ENCODE measurements at places on chromosomes 16 and 17.
A peak's percentile ranks its signal among the peaks of the same experiment; 100 is the strongest.

DNA sequence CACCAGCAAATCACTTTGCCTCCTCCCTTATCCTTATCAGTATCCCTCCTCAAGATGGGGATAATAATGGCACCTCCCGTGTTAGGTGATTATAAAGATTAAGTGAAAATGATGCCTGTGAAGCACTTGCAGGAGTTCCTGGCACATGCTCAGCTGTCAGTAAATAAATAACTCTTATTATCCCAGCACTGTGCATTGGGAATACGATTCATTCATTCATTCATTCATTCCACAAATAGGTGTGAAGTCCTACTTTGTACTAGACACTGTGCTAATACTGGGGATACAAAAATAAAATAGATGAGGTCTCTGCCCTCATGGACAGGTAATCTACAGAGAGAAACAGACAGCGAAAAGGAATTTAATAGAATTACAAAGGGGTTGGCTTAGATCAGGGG lies 2.0 kb downstream of the XYLT2 start:
- H3K36me3 ChIP-seq: peaks cover 3% of the 10 kb centered on the region
- H3K27ac ChIP-seq: peak overlapping the region; percentile 47
- DNase-seq: no peak
- no peaks in the 10 kb centered on the region for H3K27me3 ChIP-seq

- no peaks in the 10 kb centered on the region for H3K36me3 ChIP-seq
- no peak overlapping the region for H3K4me3 ChIP-seq
- no peak for DNase-seq
- H3K27ac ChIP-seq: no peak overlapping the region
These were observed 169.7 kb downstream of the CDH11 start for GRCh38 chr16:64952177-64952576.

GRCh38 chr17:83181991-83182619 lies 102.7 kb downstream of the METRNL start:
- no peak overlapping the region for H3K4me3 ChIP-seq
- no peak overlapping the region for H3K27ac ChIP-seq
- no peaks in the 10 kb centered on the region for H3K36me3 ChIP-seq
- H3K27me3 ChIP-seq: peaks cover 7% of the 10 kb centered on the region
- H3K4me1 ChIP-seq: no peaks in the 10 kb centered on the region

DNA sequence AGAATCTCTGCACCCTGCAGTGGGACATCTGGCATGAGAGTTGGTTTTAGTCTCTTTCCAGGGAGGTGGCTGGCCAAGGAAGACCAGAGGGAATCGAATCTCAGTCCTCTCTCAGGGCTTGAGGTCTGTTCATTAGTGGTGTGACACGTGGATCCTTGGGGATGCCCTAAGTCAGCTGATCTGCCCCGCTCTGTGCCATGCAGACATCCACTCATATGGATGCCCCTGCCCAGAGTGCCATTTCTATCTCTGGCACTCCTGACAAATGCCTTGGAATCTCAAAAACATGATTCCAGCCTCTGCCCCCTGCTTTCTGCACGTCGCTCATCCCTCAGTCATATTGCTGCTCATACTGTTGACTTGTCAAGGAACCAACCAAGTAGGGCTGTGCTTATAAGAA lies 38.8 kb downstream of the WSCD1 start:
- H3K27me3 ChIP-seq: peaks cover 5% of the 10 kb centered on the region
- no peak overlapping the region for H3K27ac ChIP-seq
- H3K4me3 ChIP-seq: no peak overlapping the region

DNA sequence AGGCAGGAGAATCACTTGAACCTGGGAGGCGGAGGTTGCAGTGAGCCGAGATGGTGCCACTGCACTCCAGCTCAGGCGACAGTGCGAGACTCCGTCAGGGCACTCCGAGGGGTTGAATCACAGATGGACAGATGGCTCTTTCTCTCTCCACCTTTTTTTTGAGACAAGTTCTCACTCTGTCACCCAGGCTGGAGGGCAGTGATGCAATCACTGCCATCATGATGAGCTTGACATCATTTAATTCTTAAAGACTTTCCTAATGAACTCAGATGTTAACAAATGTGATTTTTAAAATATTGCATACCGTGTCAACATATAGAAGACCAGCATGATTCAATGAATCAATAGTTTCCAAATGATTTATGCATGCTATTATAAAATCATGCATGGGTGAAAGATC lies 3.5 kb downstream of the GDPD1 start:
- H3K27me3 ChIP-seq: no peaks in the 10 kb centered on the region
- DNase-seq: no peak
- no peak overlapping the region for H3K27ac ChIP-seq
- H3K4me1 ChIP-seq: peaks cover 9% of the 10 kb centered on the region
- H3K4me3 ChIP-seq: no peak overlapping the region

- no peak overlapping the region for H3K27ac ChIP-seq
- H3K27me3 ChIP-seq: no peaks in the 10 kb centered on the region
- H3K36me3 ChIP-seq: peaks cover 1% of the 10 kb centered on the region
- no peaks in the 10 kb centered on the region for H3K4me1 ChIP-seq
- H3K4me3 ChIP-seq: no peak overlapping the region
These were observed 9.6 kb upstream of the MINK1 start for GRCh38 chr17:4823373-4824089.

DNA sequence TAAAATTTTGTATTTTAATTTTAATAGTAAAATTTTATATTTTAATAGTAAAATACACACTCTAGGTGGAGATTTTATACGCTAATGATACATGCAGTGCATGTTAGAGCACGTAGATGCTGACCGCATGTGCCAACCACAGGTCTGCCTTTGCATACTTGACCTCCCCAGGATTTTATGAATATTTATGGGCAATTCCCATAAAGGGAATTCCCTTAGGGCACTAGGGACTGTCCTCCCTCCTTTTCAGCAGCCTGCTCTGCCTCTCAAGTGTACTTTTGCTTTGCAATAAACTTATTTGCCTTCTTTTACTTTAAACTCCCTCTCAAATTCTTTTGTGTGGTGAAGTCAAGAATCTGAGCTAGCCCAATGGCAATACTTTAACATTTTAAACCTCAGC lies 217.7 kb upstream of the CDH8 start:
- H3K27me3 ChIP-seq: no peaks in the 10 kb centered on the region
- H3K4me3 ChIP-seq: no peak overlapping the region
- H3K4me1 ChIP-seq: no peaks in the 10 kb centered on the region
- DNase-seq: no peak
- no peaks in the 10 kb centered on the region for H3K36me3 ChIP-seq

DNA sequence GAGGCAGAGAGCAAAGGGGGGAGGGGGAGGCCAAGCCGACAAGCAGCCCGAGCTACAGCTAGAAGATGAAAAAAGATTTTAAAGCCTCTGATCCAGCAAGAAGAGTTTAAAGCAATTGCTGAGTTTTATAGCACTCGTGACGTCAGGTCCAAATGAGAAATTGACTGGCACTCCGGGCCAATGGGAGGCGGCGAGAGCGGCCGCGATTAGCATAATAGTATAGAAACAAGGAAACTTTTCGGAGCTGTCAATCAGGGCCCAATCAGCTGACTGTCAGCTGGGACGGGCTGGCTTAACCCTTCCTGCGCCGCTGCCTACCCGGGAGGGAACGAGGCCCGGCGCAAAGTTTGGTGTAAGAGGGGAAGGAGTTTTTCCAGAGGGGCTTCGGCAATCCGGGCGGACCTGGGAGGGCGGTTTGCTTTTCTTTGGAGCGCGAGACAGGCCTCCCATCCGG lies at the start of gene MAF:
MAF (minus strand) TSS at position 100 of the 454 bp plus-strand sequence. CDS start 835 bp downstream, outside the sequence.
- no peaks in the 10 kb centered on the region for H3K36me3 ChIP-seq
- H3K4me1 ChIP-seq: peaks cover 18% of the 10 kb centered on the region
- peak within 1 kb of the TSS; percentile 45 for H3K27ac ChIP-seq
- peaks cover 72% of the 10 kb centered on the region for H3K27me3 ChIP-seq
- peak within 1 kb of the TSS; percentile 86 for H3K4me3 ChIP-seq

- H3K4me3 ChIP-seq: no peak overlapping the region
- no peak overlapping the region for H3K27ac ChIP-seq
- H3K36me3 ChIP-seq: no peaks in the 10 kb centered on the region
- no peaks in the 10 kb centered on the region for H3K27me3 ChIP-seq
- DNase-seq: no peak
These were observed 47.3 kb downstream of the RPH3AL start for GRCh38 chr17:305090-305976.

DNA sequence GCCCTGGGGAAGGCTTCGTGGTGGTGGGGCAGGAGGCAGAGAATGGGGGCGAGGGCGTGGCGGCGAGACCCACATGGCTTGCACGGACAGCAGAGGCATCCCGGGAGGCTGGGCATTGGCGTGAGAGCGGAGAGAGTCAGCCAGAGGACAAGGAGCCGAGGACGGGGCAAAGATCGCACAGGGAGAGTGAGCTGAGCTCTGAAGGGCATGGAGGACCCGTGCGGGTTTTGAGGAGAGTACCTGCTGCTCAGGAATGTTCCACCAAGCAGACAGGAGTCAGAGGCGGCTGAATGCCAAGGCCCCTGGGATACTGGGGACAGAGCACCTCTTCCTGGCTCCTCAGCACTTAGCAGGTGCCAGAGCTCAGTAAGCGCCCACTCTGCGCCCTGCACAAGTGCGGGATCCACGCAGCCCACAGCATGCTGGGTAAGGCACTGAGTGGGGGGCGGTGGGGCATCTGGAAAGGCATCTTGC lies 47.8 kb downstream of the ARHGAP27 start:
- no peak overlapping the region for H3K4me3 ChIP-seq
- H3K4me1 ChIP-seq: peaks cover 34% of the 10 kb centered on the region
- peaks cover 12% of the 10 kb centered on the region for H3K27me3 ChIP-seq
- H3K36me3 ChIP-seq: no peaks in the 10 kb centered on the region
- H3K27ac ChIP-seq: peak overlapping the region; percentile 57

GRCh38 chr16:50509521-50510341 lies 38.5 kb upstream of the NKD1 start:
- no peaks in the 10 kb centered on the region for H3K4me1 ChIP-seq
- H3K36me3 ChIP-seq: no peaks in the 10 kb centered on the region
- H3K27me3 ChIP-seq: peaks cover 2% of the 10 kb centered on the region
- H3K4me3 ChIP-seq: no peak overlapping the region

DNA sequence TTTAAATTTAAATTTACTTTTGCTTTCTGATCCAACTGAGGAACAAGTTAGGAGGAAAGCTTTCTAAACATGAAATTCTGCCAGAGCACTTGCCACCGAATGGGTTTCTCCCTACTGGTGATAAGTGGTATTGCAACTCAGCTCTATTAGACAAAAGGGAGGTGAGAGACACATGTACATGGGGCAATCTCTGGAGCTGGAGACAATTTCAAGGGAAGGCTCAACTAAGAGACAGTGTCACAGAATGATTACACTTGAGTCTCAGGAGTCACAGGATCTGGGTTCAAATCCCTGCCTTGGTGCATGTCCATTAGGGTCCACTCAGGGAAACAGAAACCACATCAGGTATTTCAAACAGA lies 37.4 kb downstream of the SOCS1 start:
- DNase-seq: no peak
- peaks cover 29% of the 10 kb centered on the region for H3K36me3 ChIP-seq
- H3K27me3 ChIP-seq: no peaks in the 10 kb centered on the region
- H3K4me1 ChIP-seq: peaks cover 31% of the 10 kb centered on the region
- peak overlapping the region; percentile 72 for H3K27ac ChIP-seq

GRCh38 chr17:5544115-5544514 lies 40.2 kb downstream of the NLRP1 start:
- H3K27ac ChIP-seq: no peak overlapping the region
- no peaks in the 10 kb centered on the region for H3K27me3 ChIP-seq
- no peak overlapping the region for H3K4me3 ChIP-seq
- no peak for DNase-seq
- no peaks in the 10 kb centered on the region for H3K4me1 ChIP-seq

DNA sequence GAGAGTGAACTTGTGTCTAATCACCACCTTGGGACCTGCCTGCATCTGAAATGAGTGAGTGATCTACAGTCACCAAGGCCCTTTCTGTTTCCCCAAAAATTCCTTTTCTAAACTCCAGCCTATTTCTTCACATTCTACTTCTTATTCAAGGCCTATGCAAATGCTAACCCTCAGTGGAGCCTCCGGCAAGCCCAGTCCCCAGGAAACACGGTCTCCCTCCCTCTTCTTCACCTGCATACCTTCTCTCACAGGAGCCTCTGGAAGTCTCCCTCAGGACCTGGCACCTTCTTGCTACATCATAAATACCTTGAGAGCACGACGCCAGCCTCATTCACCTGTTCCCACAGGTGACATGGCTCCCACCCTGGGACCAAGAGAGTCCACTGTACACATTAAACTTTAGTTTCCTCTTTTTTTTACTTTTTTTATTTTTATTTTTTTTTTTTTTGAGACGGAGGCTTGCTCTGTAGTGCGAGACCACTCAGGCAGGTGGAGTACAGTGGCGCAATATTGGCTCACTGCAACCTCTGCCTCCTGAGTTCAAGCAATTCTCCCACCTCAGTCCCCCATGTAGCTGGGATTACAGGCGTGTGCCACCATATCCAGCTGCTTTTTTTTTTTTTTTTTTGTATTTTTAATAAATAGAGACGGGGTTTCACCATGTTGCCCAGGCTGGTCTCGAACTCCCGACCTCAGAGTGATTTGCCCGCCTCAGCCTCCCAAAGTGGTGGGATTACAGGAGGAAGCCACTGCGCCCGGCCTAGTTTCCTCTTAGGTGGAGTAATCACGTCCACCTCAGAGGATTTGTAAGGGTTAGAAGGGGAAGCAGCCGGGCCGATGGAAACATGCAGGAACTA lies 97.3 kb downstream of the ANKRD11 start:
- DNase-seq: no peak
- H3K27ac ChIP-seq: peak overlapping the region; percentile 62
- H3K4me3 ChIP-seq: no peak overlapping the region
- no peaks in the 10 kb centered on the region for H3K27me3 ChIP-seq
- peaks cover 23% of the 10 kb centered on the region for H3K4me1 ChIP-seq

DNA sequence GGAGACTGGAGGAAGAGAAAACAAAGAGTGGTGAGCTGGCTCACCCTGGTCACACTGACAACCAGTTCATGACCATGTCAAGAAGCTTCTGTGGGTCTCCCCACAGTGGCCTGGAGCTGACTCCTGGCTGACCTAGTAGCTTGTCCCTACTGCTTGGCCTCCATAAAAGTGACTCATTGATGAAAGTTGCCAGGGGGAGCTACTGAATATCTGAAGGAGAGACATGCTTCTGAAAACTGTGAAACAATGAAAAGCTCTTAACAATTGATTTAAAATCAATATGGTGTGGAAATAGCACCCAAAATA lies 22.0 kb downstream of the SMPD3 start:
- H3K4me3 ChIP-seq: no peak overlapping the region
- DNase-seq: no peak
- H3K36me3 ChIP-seq: no peaks in the 10 kb centered on the region
- H3K27ac ChIP-seq: peak overlapping the region; percentile 30
- H3K27me3 ChIP-seq: peaks cover 23% of the 10 kb centered on the region

DNA sequence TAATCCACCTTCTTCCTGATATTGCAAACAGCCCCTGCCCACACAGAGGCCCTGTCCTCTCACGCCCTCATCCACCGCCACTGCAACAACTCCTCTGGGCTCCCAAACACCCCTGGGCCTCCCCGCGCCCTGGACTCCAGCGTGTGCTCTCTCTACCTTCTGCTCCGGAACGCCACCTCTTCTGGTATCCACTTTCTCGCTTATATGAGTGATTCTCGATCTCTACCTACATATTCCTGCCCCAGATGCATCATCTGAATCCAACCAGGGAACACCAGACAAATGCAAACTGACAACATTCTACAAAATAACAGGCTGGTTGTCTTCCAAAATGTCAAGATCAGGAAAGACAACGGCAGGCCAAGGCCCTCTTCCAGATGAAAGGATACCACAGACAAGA lies 19.0 kb downstream of the CAMKK1 start:
- H3K27ac ChIP-seq: no peak overlapping the region
- H3K27me3 ChIP-seq: no peaks in the 10 kb centered on the region
- no peak overlapping the region for H3K4me3 ChIP-seq
- peaks cover 6% of the 10 kb centered on the region for H3K36me3 ChIP-seq
- H3K4me1 ChIP-seq: peaks cover 4% of the 10 kb centered on the region
- DNase-seq: no peak

Data from activated naive CD8-positive, alpha-beta T cell treated with anti-CD3 and anti-CD28 coated beads, Interleukin-2, amount 10 ng/mL, durations not matched to agents 7 days and 5 days (primary cell).